ENCODE measurements at places on chromosomes 1 and 21.

- DNase-seq, result no peak
Measured at GRCh38 chr21:36169470-36170128, 13.0 kb downstream of the DOP1B start.

DNA sequence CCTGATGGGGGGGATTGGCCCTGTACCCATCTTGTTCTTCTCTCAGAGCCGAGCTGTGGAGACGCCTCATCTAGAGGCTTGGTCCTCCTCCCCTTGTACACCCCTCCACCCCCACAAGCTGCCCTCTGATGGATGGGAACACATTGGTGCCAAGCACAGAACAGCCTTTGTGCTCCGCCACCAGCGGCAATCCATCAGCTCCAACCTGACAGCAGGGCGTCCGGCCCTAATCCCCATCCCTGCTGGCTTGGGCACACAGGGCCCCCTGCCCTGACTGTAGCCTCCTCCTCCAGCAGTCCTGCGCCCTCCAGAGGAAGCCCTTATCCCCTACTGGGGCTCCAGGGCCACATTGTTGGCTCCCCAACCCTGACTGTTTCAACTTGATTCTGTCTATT, 3.8 kb upstream of the MYOG start:
- DNase-seq, result no peak

GRCh38 chr1:56032096-56032676, 547.2 kb downstream of the PLPP3 start:
- DNase-seq, result no peak

DNA sequence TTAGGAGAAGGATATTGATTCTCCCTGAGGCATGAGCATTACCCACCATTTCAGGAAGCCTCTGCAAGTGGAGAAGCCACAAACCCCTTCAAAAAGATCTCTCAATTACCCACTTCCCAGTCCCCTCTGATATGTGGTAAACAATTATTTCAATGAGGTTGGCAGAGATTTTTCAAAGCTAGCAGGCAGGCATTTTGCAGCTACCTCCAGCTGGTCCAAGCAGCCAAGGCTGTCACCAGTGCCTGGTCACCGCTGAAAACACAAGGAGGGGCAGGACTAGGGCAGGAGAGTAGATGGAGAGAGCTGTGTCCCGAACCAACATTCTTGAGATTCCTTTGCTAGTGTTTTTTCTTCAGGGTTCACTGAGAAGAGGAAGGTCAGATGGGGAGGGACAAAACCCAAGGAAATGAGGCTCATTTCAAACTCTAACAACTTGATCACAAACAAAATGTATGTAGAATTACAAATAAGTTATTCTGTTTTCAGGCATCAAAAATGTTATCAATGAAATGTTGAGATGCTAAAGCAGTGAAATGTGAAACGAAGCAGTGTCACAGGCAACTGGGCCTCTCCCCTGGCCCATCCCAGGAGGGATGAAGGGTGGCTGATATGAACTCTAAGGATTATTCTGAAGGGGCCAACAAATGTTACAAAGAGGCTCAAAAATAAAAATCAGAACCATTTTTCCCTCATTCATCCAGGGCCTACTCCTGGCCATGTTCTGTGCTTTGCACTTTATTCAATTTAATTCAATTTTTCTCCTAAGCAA, 22.3 kb downstream of the APP start:
- DNase-seq, result no peak

GRCh38 chr1:177629526-177629925, 340.3 kb downstream of the SEC16B start:
- DNase-seq, result no peak

- no peak for DNase-seq
Measured at GRCh38 chr1:100971021-100971420, 54.6 kb downstream of the DPH5 start.

- no peak for DNase-seq
Measured at GRCh38 chr1:67350783-67351182, 43.1 kb downstream of the IL12RB2 start.

DNA sequence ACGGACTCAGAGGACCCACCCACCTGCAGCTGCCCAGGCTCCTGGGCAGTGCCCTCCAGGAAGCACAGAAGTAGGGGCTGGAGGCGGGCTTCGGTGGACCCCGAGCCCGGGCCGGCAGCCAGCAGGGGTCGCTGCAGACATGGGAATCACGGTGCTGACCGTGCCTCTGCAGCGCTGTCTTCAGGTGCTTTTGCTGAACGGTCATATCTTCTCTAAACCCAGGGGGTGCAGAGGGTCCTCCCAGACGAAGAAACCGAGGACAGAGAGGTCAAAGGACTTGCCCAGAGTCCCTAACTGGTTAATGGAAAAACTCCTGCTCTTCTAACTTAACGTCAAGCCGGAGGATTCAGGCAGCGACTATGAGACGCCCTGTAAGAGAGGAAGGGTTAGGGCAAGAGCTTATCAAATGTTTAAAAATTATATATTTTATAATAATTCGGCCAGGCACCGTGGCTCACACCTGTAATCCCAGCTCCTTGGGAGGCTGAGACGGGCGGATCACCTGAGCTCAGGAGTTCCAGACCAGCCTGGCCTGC, 21.5 kb upstream of the LEFTY2 start:
- DNase-seq, result no peak
